ENCODE measurements at places on chromosomes 11 and 22.

- DNase-seq, result no peak
These were observed 102.0 kb downstream of the GRIK4 start for GRCh38 chr11:120613264-120614226.

DNA sequence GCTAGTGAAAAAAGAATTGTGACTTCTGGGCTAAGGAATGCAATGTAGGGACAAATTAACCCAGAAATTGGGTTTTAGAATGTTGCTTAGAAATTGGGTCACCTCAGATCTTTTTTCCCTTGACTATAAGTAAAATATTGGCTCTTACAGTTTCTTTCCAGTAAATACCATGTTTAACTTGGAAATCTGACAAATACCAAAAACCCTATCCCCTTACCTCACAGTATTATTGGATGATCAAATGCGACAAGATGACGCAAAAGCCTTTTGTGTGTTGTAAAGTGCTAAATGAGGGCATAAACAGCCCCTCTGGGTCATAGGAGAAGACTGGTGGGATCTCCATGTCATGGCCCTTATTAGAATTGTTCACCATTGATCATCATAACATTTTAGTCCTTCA lies 6.1 kb upstream of the UPB1 start:
- no peak for DNase-seq

DNA sequence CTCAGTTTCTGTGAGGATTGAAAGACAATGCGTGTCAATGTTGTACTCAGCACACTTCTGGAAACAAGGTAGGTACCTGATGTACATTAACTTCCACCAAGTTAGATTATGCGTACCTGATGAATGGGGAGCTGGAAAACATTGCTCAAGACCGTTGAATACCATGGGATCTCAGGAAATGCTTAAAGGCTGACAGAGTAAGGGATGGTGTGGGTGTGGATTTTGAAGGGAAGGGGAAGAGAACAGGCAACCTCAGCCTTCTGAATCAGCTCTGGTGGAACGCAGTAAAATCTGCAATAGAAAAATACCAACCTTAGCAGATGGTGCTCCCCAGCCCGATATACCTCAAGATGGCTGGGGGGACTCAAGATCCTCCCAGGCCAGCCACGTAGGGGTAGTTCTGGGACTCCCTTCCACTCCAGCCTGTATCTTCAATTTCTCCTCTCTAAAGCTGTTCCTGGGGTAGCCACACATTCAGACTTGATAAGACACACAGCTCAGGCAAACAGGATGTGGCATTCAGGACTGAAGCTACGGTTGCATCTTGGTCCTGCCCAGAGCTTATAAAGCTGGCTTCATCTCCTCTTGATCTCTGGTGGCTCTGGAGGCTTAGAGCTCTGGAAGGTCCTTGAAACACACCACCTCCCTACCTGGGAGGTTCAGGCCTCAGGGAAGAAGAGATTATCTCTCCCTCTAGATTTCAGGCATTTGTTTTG lies 111.8 kb downstream of the CTNND1 start:
- DNase-seq, result no peak

DNA sequence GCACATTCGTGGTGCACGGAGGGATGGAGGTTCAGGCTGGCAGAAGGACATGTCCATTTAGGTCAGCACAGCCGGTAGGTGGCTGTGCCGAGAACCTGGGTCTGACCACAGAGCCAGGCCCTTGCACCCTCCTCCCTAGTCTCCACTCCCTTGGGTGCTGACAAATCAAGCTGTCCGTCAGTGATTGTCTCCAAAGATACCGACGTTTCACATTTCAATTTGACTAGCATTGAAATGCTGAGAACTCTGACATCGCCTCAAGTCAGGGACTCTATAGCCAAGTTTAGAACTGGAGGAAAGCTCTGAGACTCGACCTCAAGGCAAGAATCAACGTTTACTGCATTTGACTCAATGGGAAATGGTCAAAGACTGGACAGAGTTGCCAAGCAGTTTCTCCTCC lies 1321.1 kb downstream of the TBC1D22A start:
- no peak for DNase-seq

DNA sequence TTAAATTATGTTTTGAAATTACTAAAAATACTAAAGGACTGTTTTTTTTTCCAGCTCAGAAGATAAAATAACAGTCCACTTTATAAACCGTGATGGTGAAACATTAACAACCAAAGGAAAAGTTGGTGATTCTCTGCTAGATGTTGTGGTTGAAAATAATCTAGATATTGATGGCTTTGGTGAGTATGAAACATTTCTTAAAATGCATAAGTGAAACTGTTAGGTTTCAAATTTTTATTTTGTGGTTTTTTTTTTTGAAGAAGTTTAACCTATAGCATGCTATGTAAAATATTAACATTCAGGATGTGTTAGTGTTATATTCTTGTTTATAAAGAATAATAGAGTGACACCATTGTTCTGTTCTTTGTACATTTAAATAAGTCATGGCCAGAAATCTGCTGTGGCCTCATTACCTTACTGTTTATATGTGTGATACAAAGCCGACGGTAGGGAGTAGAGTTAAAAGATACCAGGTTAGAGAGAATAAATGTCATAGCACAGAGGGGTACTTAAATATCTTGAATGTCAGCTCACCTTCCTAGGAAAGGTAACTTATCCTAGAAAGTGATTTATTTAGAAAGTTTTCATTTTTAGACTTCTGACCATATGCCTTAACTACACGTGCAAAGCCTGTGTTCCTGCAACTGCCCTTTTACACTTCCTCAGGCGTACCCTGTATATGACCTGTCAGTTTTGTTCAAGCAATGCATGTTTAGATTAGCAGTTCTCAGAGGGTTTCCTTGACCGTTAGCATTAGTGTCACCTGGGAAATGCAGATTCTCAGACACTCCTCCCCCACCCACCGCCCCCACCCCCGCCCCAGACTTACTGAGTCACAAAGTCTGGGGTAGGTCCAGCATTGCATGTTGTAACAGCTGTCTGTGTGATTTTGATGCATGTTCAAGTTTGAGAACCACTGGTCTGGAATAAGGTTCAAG lies 6.3 kb downstream of the FDX1 start:
- no peak for DNase-seq

DNA sequence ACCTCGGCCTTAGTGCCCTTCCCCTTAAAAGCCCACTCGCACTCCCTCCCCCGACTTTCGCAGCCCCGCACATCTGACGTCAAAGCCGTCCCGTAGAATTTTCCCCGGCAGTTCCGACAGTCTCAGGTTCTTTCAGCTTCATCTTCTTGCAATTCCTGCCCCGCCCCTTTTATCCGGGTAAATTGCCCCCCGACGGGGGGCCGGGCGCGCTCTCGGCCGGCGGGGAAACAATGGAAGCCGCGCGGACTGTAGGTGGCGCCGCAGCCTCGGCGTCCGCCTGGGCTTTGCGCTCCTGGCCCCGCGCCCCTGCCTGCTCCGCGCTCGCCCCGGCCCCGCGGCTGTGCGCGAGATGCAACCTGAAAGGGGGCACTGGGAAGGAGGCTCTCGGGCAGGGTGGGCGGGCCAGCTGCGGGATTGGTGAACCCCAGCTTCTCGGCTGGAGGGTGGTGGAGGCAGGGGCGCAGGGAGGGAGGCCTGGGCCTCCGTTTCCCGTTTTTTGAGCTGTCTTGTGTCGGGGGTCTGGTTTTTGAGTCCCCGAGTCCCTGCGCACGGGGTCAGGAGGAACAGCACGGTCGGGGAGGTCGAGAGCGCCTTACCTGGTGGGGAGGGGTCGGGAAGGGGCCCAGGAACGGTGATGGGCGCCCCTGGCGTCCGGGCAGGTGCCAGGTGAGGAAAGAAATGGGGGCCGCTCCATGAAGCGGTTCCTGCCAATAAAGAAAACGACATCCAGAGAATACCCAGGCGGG lies 859 bp upstream of the FGF19 start:
- peak; percentile 12 for DNase-seq

DNA sequence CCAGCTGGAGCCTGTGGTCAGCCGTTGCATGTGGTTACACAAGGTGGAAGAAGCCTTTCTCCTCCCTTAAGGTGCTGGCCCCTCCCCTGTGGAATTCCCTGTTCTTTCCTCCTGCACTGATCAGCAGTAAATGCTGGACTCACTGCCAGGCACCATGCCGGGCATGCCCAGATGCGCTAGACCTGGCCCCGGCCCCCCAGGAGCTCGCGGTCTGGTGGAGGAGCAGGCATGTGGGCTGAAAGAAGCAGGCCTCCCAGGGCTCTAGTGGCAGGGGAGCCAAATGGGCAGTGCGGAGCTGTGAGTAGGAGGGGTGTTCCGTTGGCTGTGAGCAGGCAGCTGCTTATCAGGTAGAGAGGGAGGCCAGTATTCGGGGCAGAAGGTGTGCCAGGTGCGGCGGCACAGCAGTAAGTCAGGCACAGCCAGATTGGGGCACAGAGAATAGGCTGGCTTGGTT lies 10.2 kb downstream of the DGKZ start:
- no peak for DNase-seq

DNA sequence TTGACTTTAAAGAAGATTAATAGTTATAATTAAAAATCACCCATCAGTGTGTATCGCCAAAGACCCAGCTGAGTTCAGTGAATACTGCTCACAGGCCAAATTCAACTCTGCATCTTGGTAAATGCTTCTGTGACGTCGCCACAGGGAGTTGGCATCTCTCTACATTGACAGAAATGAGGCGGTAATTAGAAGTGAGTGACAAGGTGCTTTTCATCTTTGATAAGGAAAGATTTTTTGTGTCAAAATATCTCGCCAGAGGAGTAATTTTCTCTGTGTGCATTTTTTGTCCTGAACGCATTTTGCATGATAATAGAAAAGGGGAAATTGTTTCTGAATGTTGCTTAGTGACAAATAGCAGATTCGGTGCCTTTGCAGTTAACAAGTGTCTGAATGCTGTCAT lies 345.8 kb downstream of the CNTN5 start:
- no peak for DNase-seq

DNA sequence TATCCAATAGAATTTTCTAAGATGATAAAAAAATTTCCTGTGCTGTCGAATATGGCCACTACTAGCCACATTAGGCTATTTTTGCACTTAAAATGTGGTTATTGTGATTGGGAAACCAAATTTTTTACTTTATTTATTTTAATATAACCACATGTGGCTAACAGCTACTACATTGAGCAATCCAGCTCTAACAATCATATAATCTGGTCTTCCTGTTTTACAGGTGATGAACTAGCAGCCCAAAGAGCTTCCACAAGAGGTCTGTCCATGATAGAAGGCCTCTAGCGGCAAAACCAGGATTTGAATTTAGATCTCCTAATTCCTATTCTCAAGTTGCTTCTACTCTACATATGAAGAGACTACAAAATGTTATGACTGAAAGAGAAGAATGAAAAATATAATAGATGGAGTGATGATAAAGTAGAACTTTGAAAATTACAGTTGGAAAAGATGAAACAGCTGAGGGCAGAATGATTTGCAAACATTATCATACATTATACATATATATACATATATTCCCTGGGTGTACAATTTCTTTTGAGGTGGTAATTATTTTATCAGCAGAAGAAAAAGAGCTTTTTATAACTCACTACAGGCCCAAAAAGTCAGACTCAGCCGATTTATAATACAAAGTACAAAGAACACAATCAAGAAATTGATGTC lies 363.5 kb upstream of the PITPNB start:
- DNase-seq, result no peak
